ENCODE measurements at places on chromosomes 6 and 20.
A peak's percentile ranks its signal among the peaks of the same experiment; 100 is the strongest.

- DNase-seq, result no peak
Measured at GRCh38 chr6:168097621-168098430, 18.8 kb upstream of the FRMD1 start.

DNA sequence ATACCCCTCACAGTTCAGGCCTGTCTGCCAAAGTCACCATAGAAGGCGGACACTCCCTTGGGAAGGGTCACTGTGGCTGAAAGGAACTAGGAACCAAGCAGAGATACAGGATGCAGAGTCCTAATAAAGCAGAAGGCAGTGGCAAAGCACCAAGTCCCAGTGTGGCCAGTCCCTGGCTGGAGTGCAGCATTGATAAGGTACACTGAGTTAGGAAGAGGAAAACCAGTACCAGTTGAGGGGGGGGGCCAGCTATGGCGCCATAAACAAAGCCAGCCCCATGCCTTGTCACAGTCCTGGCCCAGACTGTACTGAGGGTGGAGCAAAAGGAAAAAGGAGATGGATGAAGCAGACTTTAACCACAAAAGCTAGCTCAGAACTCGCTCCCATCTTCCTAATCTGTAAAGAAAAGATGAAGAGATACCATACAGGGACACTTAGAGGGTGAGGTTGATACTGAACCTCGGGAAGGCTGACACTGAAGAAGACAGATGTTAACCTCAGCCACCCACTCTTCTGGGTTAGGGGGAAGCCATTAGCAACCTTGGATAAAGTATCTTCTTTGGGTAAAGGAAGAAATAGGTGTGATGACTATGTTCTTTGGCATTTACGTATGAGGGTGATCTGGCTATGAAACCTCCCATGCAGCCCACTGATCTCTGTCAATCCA lies 7.8 kb downstream of the ABHD12 start:
- no peak for DNase-seq

DNA sequence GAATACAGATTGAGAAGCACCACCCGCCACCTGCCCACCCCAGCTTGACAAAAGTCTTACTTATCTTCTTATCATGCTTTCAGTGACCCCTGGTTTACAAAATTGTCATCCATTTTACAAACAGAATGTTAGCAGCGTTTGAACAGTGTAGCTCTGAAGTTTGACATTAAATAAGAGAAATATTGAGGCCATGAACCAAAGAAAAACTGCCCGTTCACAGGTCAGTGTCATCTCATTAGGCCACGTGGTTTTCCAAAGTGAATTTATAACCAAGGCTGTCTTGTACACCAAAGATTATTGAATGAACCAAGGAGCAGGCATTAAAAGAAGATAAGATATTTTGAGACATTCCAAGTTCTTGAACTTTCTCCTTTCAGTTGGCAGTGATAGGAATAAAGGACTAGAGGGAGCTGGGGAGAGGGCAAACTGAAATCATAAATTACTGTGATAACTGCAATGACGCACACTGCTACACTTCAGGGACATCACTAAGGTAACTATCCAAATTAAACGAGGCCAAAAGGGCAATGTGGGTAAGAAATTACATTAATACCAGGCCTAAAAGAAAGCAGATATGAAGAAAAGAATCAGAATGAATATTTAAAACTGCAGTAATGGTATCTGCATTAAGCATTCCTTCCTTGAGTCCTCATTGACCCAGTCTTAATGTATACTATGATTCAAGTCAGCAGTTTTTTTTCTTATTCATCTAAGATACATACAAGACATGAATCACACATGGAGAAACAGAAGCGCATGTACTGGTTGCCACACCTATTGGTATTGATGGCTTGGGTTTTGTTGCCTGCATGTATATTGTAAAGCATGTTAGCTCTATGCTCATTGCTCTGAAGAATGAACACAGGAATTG lies 159.8 kb upstream of the ARG1 start:
- DNase-seq, result no peak

- DNase-seq, result no peak
Measured at GRCh38 chr6:63561288-63561687, 11.0 kb upstream of the LOC128125822 start.

- DNase-seq, result no peak
Measured at GRCh38 chr20:10605547-10606195, 68.1 kb downstream of the JAG1 start.

- DNase-seq, result no peak
Measured at GRCh38 chr6:139655783-139656705, 281.6 kb upstream of the CITED2 start.

DNA sequence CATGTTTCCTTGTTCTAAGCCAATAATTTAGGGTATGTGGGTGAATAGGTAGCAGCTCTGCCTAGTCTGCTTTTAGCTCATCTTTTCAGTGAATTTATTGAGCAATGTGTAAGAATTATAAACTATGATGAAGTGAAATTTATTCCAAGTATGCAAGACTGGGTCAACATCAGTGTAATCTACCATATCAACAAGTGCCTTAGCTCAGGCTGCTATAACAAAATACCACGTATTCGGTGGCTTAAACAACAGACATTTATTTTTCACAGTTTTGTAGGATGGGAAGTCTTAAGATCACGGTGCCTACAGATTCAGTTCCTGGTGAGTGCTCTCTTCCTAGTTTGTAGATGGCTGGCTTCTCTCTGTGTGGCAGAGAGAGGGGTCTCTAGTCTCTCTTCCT lies 54.0 kb downstream of the LYRM2 start:
- DNase-seq, result no peak

- no peak for DNase-seq
Measured at GRCh38 chr6:132413499-132413802, 12.2 kb upstream of the MOXD1 start.

DNA sequence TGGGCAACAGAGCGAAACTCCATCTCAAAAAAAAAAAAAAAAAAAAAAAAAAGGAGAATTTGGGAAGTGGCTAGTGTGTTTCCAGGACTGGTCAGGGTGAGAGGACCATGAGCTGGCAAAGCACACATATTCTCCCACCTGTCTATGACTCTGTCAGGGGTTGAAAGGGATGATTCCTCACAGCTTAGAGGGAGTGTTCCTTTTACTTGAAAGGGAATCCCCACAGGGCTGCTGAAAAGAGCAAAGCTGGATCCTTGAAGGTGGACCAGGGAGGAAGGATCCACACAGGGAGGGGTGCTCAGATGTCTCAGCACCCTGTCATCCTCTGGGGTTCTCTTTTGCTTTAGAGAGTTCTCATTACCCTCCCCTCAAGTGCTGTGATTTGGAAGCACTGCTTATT lies 13.2 kb downstream of the MRAP2 start:
- no peak for DNase-seq

DNA sequence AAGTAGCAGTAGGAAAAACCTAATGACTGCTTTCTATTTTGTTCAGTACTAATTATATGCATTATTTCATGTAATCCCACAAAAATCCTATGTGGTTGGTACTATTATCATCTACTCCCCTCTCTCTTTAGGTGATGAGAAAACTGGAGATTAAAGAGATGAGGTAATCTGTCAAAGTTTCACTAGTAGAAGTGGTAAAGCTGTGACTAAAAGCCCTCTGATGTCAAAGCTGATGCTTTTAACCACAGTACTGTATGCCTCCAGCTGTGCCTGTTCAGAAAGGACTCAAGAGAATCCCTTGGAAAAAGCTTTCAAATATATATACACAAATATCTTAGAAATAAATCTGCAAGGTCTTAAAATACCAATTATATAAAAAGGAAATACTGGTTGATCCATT lies 38.0 kb downstream of the PHIP start:
- no peak for DNase-seq

GRCh38 chr20:2301164-2301622 lies 5.4 kb downstream of the TGM3 start:
- DNase-seq, result peak; percentile 82

DNA sequence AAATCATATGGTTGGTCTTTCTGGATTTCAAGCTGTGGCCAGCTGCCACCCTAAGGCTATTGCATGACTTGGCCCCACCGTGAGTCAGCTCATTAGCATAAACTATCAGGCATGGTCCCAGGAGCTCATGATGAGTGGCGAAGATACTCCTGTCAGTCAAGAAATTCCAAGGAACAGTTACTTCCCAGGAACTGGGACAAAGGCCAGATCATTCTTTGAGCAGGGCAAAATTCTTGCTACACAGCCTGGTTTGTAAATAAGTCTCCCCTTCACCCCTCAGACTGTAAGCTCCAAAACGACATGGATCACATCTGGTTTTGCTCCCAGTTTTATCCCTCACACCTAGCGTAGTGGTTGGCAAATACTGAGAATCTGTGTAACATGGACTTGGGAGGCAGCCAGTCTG lies 33.0 kb upstream of the KIAA1586 start:
- DNase-seq, result no peak

DNA sequence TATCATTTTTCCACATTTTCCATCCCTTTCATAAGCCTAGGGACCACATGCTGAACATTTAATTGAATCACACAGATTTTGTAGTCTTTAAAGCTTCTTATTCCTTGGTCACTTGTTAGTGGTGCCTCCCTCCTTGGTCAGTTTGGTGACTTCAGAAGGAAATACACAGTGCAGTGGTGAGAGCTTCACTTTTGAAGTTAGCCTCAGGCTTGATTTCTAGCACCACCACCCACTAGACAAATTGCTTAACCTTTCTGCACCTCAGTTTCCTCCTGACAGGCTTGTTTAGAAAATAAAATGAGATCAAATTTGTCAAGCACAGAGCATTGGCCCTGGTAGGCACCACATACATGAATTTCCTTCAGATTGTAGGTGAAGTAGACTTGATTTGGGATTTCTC lies 91.7 kb downstream of the FOXO3 start:
- DNase-seq, result no peak

DNA sequence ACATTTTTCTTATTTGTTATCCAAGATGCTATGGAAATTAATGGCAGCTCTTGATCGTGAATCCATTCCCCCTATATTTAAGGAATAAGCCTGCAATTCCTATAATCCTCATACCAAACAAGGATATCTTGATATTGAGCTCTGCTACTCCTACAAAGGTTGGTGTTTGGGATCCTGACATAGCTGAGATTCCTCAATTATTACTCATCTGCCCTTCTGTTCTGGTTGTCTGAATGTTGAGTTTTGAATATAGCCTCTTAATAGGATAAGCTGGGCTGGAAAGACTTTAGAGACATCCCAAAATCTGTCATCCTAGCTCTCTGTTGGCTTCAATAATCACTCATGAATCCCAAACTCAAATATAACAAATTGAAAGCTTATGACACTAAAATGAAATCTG lies 49.9 kb downstream of the CLIC5 start:
- DNase-seq, result no peak

GRCh38 chr6:56618050-56618449 lies 24.6 kb downstream of the DST start:
- no peak for DNase-seq

GRCh38 chr6:36930483-36930882 lies 24.1 kb upstream of the PI16 start:
- no peak for DNase-seq

DNA sequence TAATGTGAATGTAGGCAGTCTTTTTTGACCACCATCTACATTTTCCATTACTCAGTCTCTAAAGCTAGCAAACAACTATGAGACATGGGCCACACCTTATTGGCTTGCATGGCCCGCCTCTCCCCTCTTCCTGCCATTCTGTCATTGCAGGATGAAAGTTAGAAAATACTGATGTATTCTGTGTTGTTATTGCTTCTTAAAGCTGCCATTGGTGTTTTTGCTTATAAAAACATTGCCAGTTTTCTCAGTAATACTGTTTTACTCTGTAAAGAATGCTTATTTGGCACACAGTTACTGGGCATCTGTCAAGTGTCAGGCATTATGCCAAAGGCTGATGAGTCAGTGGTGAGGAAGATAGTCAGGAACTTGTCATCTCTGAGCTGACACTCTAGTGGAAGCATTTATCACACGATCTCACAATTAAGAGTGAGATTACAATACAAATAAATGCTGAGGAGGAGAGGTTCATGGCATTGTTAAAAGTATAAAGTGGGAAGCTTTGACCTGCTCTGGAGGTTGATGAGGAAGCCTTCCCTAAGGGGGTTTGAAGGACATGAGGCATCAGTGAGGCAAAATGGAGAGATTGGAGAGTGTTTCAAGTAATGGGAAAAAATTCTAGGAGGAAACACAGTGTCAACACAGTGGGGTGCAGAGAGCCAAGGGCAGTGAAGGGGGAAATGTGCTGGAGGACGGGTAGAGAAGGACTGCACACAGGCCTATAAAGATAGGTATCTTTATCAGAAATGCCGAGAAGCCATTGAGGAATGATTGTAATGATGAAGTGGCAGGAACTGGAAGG lies 14.7 kb downstream of the KLHL32 start:
- DNase-seq, result no peak

- no peak for DNase-seq
Measured at GRCh38 chr20:15375836-15376235, 1038.4 kb upstream of the FLRT3 start.

Measured in memory B cell (primary cell).